ENCODE measurements at places on chromosomes 1 and 21. TPM values are rescaled to one million over a fixed set of nuclear protein-coding genes. Genes with fewer than 3 reads are reported as not detected.

Gene SIM2
- total RNA-seq: 0.56 TPM

Gene MFN2
- 90.4 TPM for total RNA-seq

Gene FNDC10
- 5.6 TPM for total RNA-seq

Gene SAMSN1
- total RNA-seq: not detected

Gene FAM177B
- total RNA-seq: not detected

Gene HEYL
- not detected for total RNA-seq

Gene LEFTY2
- total RNA-seq: not detected

Gene FCRL6
- total RNA-seq: not detected

Gene TNFAIP8L2
- not detected for total RNA-seq

Gene FLG2
- 0.05 TPM for total RNA-seq

Gene MAEL
- not detected for total RNA-seq

Gene HSD3B2
- not detected for total RNA-seq

Gene SLC6A17
- 0.21 TPM for total RNA-seq

Gene RGS13
- not detected for total RNA-seq

Gene SH3BGR
- 1.7 TPM for total RNA-seq

Gene SZRD1
- 54.9 TPM for total RNA-seq

Gene NTMT2
- not detected for total RNA-seq

Gene RYR2
- not detected for total RNA-seq

Gene ELAPOR1
- total RNA-seq: 0.23 TPM

Gene CAMK1G
- total RNA-seq: not detected

Gene RAB3B
- 6.7 TPM for total RNA-seq

Gene APP
- 388 TPM for total RNA-seq

Gene SLC2A5
- 0.42 TPM for total RNA-seq

Gene KCNH1
- not detected for total RNA-seq

Gene TSPEAR
- total RNA-seq: not detected

Gene LAX1
- total RNA-seq: not detected

Gene OVAAL
- not detected for total RNA-seq

Gene MNDA
- total RNA-seq: not detected

Gene UAP1
- 50.1 TPM for total RNA-seq

Gene SERTAD4
- 5.9 TPM for total RNA-seq

Gene LENEP
- total RNA-seq: 0.92 TPM

Gene SPRR2D
- 14.5 TPM for total RNA-seq

Gene KLHDC7A
- 0.05 TPM for total RNA-seq

Gene LPGAT1
- total RNA-seq: 11.1 TPM

Gene CSTB
- total RNA-seq: 165 TPM

Gene MATN1
- not detected for total RNA-seq

Gene DCDC2B
- total RNA-seq: not detected

Gene CRYAA
- total RNA-seq: not detected

Gene DNASE2B
- total RNA-seq: not detected

Gene SPRR1A
- total RNA-seq: 172 TPM

Gene POGK
- 16.6 TPM for total RNA-seq

Gene BRWD1
- total RNA-seq: 22.1 TPM
